ENCODE measurements at places on chromosomes 2 and 18. TPM values are rescaled to one million over a fixed set of nuclear protein-coding genes. Genes with fewer than 3 reads are reported as not detected.

The IL36A gene
- total RNA-seq: not detected

The AOX1 gene
- total RNA-seq: 5.4 TPM

The BBS5 gene
- 5.5 TPM for total RNA-seq

The KCNG2 gene
- not detected for total RNA-seq

The DLX2 gene
- 0.63 TPM for total RNA-seq

The BMP10 gene
- not detected for total RNA-seq

The SLC5A7 gene
- total RNA-seq: not detected

The KIAA2012 gene
- not detected for total RNA-seq

The C2orf78 gene
- not detected for total RNA-seq

The HOXD1 gene
- total RNA-seq: 0.25 TPM

The ANKRD29 gene
- total RNA-seq: 17.6 TPM

The UPP2 gene
- total RNA-seq: not detected

The PCARE gene
- total RNA-seq: not detected

The NFATC1 gene
- 4.7 TPM for total RNA-seq

The MALT1 gene
- 7.7 TPM for total RNA-seq

The ECEL1 gene
- total RNA-seq: 0.15 TPM

The STPG4 gene
- total RNA-seq: not detected

The TPO gene
- 0.12 TPM for total RNA-seq

The EN1 gene
- total RNA-seq: 0.83 TPM

The FEV gene
- not detected for total RNA-seq

The CABYR gene
- 16.2 TPM for total RNA-seq

The RBFA gene
- 30.3 TPM for total RNA-seq

The PLCD4 gene
- 0.14 TPM for total RNA-seq

The LRRTM4 gene
- total RNA-seq: not detected

The GAREM2 gene
- total RNA-seq: 6.4 TPM

The SF3B6 gene
- total RNA-seq: 167 TPM
